Natural killer cell (primary cell): ENCODE measurements at places on chromosomes 7 and 10.

DNA sequence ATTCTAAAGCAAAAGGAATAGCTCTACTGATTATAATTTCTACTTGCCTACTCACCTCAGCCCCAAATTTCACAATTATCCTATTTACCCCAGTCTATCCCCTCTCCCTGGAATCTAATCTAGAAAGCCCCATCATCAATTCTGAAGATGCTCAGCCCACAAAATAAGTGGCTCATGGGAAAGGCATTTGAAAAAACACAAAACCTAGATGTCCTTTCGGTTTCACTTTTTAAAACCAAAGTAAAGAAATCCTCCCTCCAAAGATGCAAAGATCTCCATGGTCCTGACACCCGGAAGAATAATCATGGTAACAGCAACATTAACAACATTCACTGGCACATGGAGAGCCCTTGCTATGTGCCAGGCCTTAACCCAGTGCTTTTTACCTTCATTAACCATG is 224.8 kb downstream of the FGFR2 start:
- no peak for DNase-seq

- DNase-seq = no peak
Measured at GRCh38 chr7:102925976-102926782, 13.4 kb downstream of the LRRC17 start.

DNA sequence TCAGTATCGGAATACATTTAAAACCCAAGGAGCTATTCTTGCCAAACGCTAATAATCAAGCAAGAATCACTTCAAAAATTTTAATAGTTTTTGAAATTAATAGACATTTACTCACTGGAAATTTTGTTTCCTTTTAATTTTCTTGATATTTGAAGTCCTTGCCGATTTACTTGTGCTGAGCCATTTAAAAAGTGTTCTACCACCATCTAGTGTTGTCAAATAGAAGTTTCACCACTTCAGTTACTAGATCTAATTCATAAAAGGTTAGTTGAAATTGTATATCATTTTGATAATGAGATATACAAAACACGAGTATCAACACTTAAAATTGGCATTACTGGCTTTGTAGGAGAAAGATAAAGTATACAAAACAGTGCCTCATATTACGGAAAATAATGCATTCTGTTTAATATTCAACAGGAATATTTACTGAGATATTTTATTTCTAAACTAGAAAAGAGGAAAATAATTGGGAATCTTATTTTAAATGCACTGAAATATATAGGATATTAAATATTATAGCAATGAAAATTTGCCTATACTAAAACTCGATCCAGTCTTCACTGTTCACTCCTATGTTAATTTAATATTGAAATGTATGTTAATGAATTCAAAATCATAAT is 664.8 kb upstream of the SEMA3D start:
- no peak for DNase-seq

GRCh38 chr10:91941426-91941825 is 17.9 kb downstream of the BTAF1 start:
- no peak for DNase-seq

DNA sequence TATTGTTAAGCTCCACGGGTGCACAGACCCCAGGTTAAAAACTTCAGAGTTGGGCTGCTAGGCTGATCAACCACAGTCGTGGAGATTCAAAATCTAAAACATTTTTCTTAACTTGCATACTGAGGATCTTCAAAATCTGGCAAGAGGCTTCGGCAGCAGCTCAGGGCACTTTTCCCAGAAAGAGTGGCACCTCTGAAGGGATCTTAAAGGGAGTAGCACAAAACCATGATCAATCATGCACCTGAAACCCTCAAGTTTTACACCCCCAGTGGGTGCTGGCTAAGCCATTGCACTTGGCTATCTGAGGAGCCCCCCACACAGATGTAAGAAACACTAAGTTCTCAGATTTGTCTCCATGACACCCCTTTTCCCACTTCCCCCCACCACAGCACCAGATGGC is 151.7 kb downstream of the CALN1 start:
- no peak for DNase-seq

- peak; percentile 36 for DNase-seq
Measured at GRCh38 chr10:35335133-35336083, 901 bp upstream of the CCNY start.

DNA sequence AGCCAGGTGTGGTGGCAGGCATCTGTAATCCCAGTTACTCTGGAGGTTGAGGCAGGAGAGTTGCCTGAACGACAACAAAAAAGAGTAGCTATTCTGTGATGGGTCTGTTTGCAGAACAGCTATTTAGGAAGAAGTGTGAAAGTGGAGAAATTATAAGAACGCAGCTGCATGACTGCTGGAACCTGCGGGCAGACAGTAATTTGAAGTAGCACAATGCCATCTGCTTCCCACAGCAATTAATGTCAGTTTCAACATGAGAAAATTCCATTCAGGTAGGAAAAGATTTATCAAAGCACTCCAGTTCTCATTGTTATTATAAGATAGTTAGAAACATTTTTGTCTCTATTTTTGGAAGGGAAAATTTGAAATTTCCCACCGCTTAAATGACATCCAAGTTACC is 21.5 kb downstream of the LAMB1 start:
- no peak for DNase-seq

DNA sequence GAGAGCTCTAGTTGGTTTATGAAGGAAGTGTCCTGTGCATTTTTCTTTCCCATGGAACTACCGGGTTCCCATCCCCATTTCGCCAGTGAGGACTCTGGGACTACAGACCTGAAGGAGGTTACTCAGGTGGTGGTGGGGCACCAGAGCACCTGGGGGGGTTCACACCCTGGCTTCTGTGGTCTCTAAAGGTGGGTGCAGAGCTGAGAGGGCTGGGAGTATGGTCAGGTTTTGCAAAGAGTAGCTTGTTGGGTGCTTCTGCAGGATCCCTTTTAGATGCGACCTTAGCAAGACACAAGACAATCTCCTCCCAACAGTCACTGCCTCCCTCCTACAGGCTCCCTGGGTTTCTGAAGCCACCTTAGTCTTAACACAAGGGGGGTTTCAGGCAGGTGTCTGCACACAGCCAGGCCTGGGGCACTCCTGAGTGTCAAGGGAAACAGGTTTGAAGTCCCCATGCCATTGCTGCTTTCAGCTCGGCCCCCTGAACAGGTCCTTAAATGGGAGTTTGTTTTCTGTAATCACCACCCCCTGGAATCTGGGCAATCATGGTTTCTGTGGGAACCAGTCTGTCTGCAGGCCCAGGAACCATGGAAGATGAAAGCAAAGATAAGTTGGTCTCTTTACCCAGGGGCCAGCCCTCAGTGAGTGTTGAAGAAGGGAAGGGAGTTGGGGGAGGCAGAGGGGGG is 9.9 kb upstream of the CXCL12 start:
- DNase-seq = no peak

DNA sequence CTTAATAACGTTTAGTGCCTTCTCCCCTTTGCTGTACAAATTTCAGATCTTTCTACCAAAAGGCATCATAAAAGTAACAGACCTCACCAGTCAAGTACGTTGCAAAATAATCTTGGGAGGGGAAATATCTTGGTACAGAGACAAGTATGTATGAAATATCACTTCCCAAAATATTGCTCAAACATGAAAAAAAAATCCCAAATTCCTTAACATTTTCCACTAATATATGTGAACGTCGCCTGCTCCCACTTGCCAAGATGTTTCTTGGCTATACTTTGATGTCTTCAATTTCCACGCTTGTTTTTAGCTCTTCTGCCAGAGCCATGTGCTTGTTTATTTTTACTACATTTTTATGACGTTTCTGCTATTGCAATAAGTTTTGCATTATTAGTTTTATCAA is 223.5 kb downstream of the PLXNA4 start:
- no peak for DNase-seq

- peak; percentile 47 for DNase-seq
Measured at GRCh38 chr7:24442170-24442777, 131.0 kb upstream of the PALS2 start.

DNA sequence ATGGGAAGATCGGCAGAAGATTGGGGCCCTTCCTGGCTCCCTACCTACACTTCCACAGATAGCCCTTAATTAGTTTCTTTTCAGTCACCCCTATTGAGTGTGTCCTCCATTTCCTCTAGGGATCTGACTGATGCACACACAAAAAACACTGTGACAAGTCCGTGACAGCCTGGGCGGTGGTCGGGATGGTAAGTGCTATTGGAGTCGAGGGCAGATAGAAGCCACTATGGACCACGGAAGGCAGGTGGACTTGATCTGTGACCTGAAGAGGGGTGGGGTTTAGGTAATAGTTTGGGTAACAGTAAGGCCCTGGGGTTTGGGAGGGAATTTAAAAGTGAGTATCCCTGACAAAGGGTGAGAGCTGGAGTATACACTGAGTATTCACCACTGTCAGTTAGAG is 53.0 kb downstream of the PDK4 start:
- DNase-seq = no peak

DNA sequence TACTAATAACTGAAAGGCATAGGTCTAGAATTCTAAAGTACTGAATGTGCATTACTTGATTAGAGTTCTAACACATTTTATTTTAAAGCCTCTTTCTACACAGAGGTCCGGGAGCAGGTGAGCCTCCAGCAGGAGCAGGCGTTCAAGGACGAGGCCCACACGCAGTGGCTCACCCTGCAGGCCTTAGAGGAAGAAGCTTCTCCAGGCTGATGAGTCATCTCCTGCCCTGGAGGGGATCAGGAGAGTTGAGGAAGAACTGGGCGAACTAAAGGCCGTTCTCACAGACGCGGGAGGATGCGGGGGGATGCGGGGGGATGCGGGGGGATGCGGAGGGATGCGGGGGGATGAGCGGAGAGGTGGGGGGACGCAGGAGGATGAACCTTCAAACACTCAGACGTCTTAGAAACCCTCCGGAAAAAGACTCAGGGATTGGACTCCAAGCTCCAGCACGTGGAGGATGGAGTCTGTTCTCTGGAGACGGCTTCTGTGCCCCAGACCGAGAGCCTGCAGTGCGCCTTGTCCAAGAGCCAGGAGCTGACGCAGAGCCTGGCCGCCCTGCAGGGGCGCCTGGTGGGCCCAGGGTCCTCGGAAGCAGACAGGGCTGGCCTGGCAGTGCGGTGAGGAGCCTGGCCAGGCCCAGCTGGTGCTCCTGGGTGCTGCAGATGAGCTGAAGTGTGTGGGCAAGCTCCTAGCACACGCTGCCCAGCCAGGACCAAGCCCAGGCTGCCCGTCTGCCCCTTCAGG is 433.7 kb upstream of the TPK1 start:
- no peak for DNase-seq

DNA sequence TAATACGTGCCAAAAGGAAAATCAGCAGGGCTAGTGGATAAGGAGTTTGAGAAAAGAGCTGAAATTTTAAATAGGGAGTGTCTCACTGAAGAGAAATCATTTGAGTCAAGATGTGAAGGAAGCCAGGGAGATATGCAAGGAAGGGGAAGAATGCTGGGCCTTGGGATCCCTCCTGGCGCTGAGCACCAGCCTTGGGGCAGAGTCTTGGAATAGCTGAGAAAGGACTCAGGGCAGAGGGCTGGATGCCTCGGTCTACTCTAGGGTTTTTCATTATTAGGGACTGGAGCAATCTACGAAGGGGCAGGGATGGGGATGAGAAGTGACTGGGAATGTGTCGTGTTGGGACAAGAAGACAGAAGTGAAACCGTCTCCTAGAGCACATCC is 484 bp downstream of the ZWINT start:
- DNase-seq = no peak

GRCh38 chr10:31404640-31405039 is 85.6 kb downstream of the ZEB1 start:
- DNase-seq = no peak

DNA sequence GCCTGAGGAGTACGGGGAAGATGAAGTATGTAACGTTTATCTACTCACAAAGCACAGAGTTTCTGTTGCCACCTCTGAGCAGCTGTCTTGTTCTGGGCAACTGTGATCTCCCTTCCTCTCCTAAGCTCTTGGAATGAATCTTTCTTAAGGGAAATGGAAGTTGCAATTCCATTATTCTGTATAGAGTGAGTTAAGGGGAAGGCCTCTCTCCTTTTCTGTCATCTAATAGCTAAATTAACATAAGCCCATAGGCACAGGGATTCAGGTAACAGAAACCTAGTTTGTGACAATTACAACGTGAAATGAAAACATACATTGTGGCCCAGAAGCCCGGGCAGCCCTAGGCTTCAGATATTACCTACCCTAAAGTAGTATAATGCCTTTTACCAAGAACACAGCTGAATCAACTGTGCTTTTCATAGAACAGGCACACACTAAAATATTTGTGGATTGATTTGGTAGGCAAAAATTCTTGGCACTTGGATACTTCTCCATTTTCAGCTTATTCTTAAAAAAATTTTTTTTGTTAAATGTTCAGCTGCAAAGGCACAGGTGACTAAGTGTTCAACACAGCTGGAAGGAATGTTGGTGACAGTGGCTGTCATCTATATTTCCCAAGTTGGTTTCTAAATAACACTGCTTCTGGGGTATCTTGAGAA is 3.8 kb upstream of the PDCD4 start:
- DNase-seq = peak; percentile 32

DNA sequence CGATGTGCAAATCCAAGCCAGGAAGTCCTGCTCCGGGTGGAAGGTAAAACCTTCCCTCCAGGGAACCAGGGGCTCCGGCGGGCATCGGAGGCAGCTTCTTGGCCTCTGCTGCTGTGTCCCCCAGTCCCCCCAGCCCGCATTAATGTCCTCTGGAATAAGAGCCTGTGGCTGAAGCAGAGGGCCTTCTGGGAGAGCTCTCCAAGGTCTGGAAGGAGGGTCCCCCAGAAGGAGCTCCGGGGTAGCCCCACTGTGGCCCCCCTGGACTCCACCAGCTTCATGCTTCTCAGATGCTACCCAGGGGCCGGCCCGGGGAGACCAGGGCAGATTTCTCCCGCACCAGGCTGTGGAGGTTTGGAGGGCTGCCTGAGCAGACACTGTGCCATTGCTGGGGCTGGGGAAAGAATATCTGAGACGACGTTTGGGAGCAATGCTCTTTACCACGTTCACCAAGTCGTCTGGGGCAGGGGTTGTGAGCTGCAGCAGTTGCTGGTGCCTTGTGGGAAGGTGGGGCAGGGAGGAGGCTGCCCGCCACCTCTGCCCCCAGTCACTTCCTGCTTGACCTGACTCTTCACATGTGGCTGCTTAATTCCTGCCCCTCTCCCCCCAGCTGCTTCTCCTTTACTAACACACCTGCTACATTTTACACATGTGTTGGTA is 8.3 kb downstream of the ZNF853 start:
- no peak for DNase-seq

GRCh38 chr10:131641231-131641630 is 259.6 kb upstream of the PPP2R2D start:
- no peak for DNase-seq
